PC-3 (cell line): ENCODE measurements at places on chromosomes 5 and 9. TPM values are rescaled to one million over a fixed set of nuclear protein-coding genes. Genes with fewer than 3 reads are reported as not detected.
A peak's percentile ranks its signal among the peaks of the same experiment; 100 is the strongest.

DNA sequence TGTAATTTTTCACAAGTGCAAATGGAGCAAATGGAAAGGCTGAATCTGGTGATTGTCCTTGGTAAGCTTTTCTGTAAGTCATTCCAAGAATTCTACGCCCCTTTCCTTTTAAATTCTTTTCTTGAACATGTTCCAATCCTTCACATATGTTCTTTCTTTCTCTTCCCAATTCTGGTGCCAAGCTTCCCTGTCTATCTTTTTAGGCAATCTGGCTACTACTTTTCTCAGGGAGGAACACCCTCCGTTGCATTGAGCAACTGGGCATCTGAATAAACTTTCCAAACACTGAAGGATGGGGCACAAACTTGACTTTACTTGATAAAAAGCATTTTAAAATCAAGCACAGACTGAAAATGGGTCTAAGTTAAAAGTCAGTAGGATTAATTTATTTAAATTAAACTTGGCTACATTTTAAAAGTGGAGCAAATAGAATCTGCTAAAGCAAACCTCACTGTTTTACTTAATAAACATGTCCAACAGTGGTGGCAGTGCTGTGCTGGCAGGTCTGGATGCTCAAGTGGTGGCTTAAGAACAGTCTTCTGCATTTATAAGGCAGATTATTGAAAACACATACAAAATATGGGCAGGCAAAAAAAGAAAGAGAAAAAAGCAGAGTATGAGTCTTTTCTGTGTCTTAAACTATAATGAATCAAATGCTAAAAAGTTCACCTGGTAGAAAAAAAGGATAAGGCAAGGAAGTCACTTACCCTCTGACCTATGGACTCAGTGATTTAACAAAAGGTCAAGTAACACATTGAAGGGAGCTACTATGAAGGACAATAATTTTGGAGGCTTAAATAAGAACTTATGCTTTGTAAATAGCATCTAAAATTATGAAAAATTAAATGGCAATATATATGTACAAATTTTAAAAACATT lies 5.4 kb downstream of the ELL2 start:
- no peaks in the 10 kb centered on the region for H3K27me3 ChIP-seq
- H3K27ac ChIP-seq, result no peak overlapping the region
- peaks cover 41% of the 10 kb centered on the region for H3K4me1 ChIP-seq
- H3K4me3 ChIP-seq, result peak overlapping the region; percentile 99; the same call in 1 of the 2 replicates
- H3K36me3 ChIP-seq, result peaks cover 22% of the 10 kb centered on the region

DNA sequence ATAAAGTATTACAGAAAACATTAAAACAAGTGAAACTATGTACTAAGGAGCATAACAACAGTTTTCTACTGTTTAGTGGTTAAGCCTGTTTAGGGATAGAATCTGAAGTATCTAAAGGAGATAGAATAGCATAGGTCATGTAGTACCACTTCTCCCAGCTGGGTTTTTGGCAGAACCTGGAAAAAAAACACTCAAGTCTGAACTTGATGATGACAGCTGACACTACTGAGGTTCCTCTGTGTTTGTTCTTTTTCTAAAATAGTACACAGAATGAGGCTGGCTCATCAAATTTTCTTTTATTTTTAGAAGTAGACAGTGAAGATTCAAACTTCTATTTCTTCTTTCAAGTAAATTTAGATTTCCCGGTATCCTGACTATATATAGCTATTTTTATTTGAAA lies 203.8 kb upstream of the ACO1 start:
- DNase-seq, result no peak
- no peak overlapping the region for H3K27ac ChIP-seq
- peaks cover 42% of the 10 kb centered on the region for H3K27me3 ChIP-seq
- H3K36me3 ChIP-seq, result no peaks in the 10 kb centered on the region
- no peaks in the 10 kb centered on the region for H3K4me1 ChIP-seq

GRCh38 chr5:89081360-89081759 lies 198.4 kb upstream of the MEF2C start:
- no peaks in the 10 kb centered on the region for H3K27me3 ChIP-seq
- no peaks in the 10 kb centered on the region for H3K36me3 ChIP-seq

DNA sequence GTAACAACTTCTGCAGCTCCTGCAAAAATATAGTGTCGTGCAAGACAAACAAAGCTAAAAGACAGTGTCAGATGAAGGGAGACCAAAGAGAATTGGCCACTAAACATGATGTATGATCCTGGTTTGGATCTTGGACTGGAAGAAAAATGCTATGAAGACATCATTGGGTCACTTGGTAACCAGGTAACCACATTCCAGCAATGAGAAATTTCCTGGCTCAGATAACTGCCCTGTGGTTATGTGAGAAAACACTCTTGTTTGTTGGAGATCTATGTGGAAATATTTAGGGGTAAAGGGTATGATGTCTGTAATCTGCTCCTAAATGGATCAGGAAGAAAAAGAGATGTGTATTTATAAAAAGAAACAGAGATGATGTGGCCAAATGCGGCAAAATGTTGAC lies 45.5 kb upstream of the ANKRD33B start:
- DNase-seq, result peak; percentile 63
- no peaks in the 10 kb centered on the region for H3K36me3 ChIP-seq
- no peaks in the 10 kb centered on the region for H3K4me1 ChIP-seq
- H3K4me3 ChIP-seq, result no peak overlapping the region
- no peak overlapping the region for H3K27ac ChIP-seq

DNA sequence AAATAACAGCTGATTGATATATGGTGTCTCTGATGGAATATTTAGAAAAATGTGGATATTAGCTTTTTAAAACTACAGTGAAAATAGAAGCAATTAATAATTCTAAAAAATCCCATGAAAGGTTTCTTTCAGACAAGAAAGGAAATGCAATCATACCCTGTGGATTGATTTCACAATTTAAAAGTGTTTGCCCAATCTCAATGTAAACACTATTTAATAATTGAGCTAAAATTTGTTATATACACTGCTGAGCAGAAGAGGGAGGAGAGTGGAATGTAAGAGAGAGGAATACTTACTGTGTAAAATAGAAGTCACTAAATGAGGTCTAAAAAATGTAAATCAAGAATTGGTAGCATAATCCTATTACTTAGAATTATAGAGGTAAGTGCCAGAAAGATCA lies 76.9 kb downstream of the FEM1C start:
- DNase-seq, result peak; percentile 21
- H3K36me3 ChIP-seq, result no peaks in the 10 kb centered on the region
- no peaks in the 10 kb centered on the region for H3K27me3 ChIP-seq

- DNase-seq, result no peak
- H3K4me1 ChIP-seq, result peaks cover 24% of the 10 kb centered on the region
- H3K27ac ChIP-seq, result peak overlapping the region; percentile 86
- no peaks in the 10 kb centered on the region for H3K27me3 ChIP-seq
- H3K4me3 ChIP-seq, result no peak overlapping the region
- no peaks in the 10 kb centered on the region for H3K36me3 ChIP-seq
Measured at GRCh38 chr5:82396396-82396795, 118.2 kb upstream of the RPS23 start.

DNA sequence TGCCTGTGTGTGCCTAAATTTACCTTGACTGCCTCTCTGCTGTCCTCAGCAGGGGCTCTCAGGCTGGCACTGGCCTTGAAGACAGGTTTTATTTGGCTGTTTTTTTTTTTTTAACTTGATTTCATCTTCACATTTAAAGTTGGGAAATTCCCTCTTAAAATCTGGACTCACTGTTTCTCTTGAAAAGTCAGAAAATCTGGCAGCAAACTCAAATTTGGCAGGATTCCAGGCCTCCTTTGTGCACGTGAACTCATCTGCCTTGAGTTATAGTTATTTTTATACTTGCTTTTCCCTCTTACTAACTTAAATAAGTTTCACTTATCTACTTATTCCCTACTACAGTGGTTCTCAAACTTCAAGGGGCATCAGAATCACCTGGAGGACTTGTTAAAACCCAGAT lies 118.4 kb upstream of the MAP3K1 start:
- H3K27me3 ChIP-seq, result no peaks in the 10 kb centered on the region
- no peaks in the 10 kb centered on the region for H3K4me1 ChIP-seq
- no peaks in the 10 kb centered on the region for H3K36me3 ChIP-seq
- no peak for DNase-seq
- H3K27ac ChIP-seq, result no peak overlapping the region

- no peak overlapping the region for H3K4me3 ChIP-seq
- H3K4me1 ChIP-seq, result no peaks in the 10 kb centered on the region
- H3K27ac ChIP-seq, result no peak overlapping the region
- no peak for DNase-seq
- no peaks in the 10 kb centered on the region for H3K27me3 ChIP-seq
- no peaks in the 10 kb centered on the region for H3K36me3 ChIP-seq
Measured at GRCh38 chr5:27275345-27275744, 237.0 kb upstream of the CDH9 start.

GRCh38 chr9:21543187-21543586 lies 61.1 kb upstream of the IFNE start:
- no peak for DNase-seq
- H3K27ac ChIP-seq, result peak overlapping the region; percentile 8; the same call in 1 of the 2 replicates

DNA sequence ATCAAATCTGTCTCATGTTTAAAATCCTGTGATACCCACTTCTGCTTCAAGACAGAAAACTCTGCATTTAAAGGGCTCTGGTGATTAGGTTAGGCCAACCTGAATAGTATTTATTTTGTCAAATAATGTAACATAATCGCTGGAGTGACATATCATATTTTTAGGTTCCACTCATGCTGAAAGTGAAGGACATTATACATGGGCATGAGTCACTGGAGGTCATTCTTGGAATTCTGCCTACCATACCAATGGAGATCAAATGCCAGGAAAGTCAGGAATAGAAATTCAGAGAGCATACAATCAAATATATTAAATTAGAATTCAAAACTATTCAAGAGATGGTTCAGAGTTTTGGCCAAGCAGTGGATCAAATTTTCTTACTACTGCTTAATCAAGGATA lies 97.1 kb upstream of the PRSS3 start:
- H3K36me3 ChIP-seq, result no peaks in the 10 kb centered on the region
- peaks cover 6% of the 10 kb centered on the region for H3K4me1 ChIP-seq
- H3K27ac ChIP-seq, result no peak overlapping the region
- no peak overlapping the region for H3K4me3 ChIP-seq

- H3K27ac ChIP-seq, result no peak overlapping the region
- peaks cover 16% of the 10 kb centered on the region for H3K27me3 ChIP-seq
- H3K4me3 ChIP-seq, result no peak overlapping the region
- no peaks in the 10 kb centered on the region for H3K4me1 ChIP-seq
- no peak for DNase-seq
- no peaks in the 10 kb centered on the region for H3K36me3 ChIP-seq
Measured at GRCh38 chr9:76744336-76744735, 19.9 kb upstream of the PCA3 start.

DNA sequence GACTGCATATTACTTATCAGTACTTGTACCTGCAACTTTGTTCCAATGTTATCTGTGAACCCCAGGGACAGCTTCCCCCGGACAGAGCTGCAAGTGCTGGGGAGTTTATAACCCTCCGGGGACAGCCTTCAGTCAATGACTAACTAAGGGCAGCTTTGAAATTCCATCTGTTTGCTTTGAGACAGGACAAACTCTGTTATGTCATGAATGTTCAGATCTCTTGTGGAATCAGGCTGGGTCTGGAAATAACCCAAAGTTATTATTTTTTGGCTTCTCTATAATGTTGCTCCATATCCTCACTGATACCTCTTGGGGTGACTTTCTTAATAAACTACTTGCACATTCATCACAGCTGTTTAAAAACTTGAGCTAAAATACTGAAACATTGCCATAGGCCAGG lies 617.5 kb upstream of the TLE4 start:
- no peaks in the 10 kb centered on the region for H3K4me1 ChIP-seq
- no peaks in the 10 kb centered on the region for H3K27me3 ChIP-seq
- H3K36me3 ChIP-seq, result no peaks in the 10 kb centered on the region; the same call in 1 of the 2 replicates
- DNase-seq, result no peak
- no peak overlapping the region for H3K4me3 ChIP-seq

GRCh38 chr5:150412319-150413175 lies at the start of gene CD74:
Gene CD74, minus strand, starts transcription at chr5:150412910. Its CDS starts 161 bp downstream, at chr5:150412749.
- H3K27me3 ChIP-seq, result no peaks in the 10 kb centered on the region
- DNase-seq, result peak; percentile 37
- H3K36me3 ChIP-seq, result no peaks in the 10 kb centered on the region
- no peak within 1 kb of the TSS for H3K27ac ChIP-seq

DNA sequence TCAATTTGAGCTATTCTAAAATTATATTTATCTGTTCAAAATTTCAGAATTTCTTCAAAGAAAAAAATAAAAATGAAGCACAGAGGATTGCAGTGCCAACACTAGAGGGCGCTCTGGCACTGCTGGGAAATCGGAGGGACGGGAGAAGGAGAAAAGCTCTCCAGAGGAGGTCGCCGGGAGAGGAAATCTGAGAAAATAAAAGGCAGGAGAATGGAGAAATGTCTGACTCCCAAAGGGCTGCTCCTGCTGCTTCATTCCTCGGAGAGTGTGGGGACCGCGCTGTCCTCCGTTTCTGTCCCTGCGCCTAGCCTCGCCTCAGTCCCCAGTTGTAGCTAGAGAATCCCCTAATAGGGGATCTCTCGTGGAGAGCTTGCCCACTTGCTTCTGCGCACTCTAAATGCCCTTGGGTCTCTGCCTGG lies 40.0 kb upstream of the ARSB start:
- no peaks in the 10 kb centered on the region for H3K4me1 ChIP-seq
- no peaks in the 10 kb centered on the region for H3K27me3 ChIP-seq
- DNase-seq, result peak; percentile 68
- no peak overlapping the region; the same call in 1 of the 2 replicates for H3K4me3 ChIP-seq
- no peaks in the 10 kb centered on the region for H3K36me3 ChIP-seq
- H3K27ac ChIP-seq, result no peak overlapping the region

- H3K4me3 ChIP-seq, result no peak overlapping the region
- DNase-seq, result peak; percentile 85
- H3K4me1 ChIP-seq, result peaks cover 82% of the 10 kb centered on the region
- H3K36me3 ChIP-seq, result no peaks in the 10 kb centered on the region
- H3K27me3 ChIP-seq, result no peaks in the 10 kb centered on the region
- peak overlapping the region; percentile 4 for H3K27ac ChIP-seq
Measured at GRCh38 chr5:149130121-149130914, 11.0 kb upstream of the ABLIM3 start.

GRCh38 chr9:69376651-69377050 lies 51.6 kb downstream of the ENTREP1 start:
- H3K27ac ChIP-seq, result no peak overlapping the region
- peak; percentile 74 for DNase-seq
- no peaks in the 10 kb centered on the region for H3K36me3 ChIP-seq
- H3K4me1 ChIP-seq, result peaks cover 39% of the 10 kb centered on the region
- H3K27me3 ChIP-seq, result no peaks in the 10 kb centered on the region

GRCh38 chr5:165035520-165035919 lies 1530.1 kb downstream of the MAT2B start:
- no peak overlapping the region for H3K27ac ChIP-seq
- H3K27me3 ChIP-seq, result no peaks in the 10 kb centered on the region
- no peak for DNase-seq
- no peaks in the 10 kb centered on the region for H3K36me3 ChIP-seq
- H3K4me3 ChIP-seq, result no peak overlapping the region
- no peaks in the 10 kb centered on the region for H3K4me1 ChIP-seq

The TMOD1 gene
- total RNA-seq, result not detected in 2 replicates

The ZNF169 gene
- 2.4 and 2.8 TPM in 2 replicates for total RNA-seq

The KIF24 gene
- total RNA-seq, result 4.7 and 5.0 TPM in 2 replicates

The MAMDC2 gene
- not detected in 2 replicates for total RNA-seq

The ARL14EPL gene
- not detected in 2 replicates for total RNA-seq

The ZDHHC11 gene
- 21.5 and 26.0 TPM in 2 replicates for total RNA-seq

The GPX8 gene
- total RNA-seq, result 13.0 and 18.3 TPM in 2 replicates

The KIF4B gene
- not detected in 2 replicates for total RNA-seq

The SLC2A6 gene
- total RNA-seq, result 20.5 and 21.7 TPM in 2 replicates

The MEGF10 gene
- total RNA-seq, result not detected in 2 replicates

The GLRA1 gene
- not detected in 2 replicates for total RNA-seq
